ENCODE measurements at places on chromosomes 2 and 18.

- no peak for DNase-seq
These were observed 375.3 kb downstream of the PIK3C3 start for GRCh38 chr18:42330296-42330695.

GRCh38 chr2:219603771-219604170, 6.1 kb downstream of the STK11IP start:
- no peak for DNase-seq

DNA sequence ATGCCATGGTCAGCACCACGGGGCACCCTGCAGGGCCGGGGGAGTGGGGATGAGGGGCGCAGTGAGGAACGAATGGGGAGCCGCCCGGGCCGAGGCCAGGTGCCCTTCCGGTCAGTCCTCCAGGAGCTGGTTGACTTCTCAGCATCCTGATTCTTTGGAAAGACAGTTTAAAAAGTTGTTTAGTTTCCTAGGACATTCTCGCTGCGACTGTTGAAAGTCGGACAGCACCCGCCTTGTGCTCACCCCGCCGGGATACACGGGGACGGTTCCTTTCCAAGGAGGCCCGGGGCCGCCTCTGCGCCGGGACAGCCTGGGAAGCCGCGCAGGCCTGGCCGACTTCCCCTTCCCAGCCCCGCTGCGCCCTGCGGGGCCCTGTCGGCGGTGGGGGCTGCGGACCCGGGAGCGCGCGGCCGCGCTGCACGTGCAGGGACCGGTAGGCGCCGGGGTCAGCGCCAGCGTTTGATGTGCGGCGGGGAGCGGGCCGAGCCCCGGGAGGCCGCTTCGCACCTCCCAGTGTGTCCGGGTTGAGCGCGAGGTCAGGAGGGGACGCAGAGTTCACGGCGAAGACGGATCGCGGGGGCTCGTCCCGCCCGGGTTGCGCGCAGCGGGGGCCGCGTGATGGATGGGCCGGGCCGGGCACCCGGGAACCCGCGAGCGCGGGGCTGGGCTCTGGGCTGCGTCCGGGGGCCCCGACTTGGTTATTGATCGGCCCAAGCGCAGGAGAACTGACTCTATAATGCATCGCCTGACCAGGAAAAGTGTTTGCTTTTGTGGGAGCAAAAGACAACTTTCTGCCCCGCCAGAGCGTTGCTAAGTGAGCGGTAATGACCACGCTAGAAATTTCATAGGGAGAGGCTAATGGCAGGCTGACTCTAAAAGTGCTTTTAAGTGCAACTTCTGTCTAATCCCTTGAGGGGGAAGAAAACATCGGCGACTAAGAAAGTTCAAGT, 28.0 kb upstream of the SMIM21 start:
- DNase-seq: peak; percentile 32

- no peak for DNase-seq
These were observed 92.5 kb downstream of the KCTD18 start for GRCh38 chr2:200417366-200417765.

GRCh38 chr2:119111115-119111975, 47.2 kb downstream of the C1QL2 start:
- no peak for DNase-seq

DNA sequence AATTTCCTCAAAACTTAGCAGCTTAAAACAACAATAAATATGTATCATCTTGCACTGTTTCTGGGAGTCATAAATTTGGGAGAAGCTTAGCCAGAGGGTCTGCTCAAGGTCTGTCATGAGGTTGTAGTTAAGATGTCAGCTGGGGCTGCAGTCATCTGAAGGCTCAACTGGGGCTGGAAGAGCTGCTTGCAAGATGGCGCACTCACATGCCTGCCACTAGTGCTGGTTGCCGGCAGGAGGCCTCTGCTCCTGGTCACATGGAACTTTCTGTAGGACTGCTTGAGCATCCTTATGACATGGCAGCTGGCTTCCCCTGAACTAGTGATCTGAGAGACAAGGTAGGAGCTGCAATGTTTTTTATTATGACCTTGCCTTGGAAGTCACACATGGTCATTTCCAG, 215.5 kb upstream of the HAAO start:
- DNase-seq: no peak

DNA sequence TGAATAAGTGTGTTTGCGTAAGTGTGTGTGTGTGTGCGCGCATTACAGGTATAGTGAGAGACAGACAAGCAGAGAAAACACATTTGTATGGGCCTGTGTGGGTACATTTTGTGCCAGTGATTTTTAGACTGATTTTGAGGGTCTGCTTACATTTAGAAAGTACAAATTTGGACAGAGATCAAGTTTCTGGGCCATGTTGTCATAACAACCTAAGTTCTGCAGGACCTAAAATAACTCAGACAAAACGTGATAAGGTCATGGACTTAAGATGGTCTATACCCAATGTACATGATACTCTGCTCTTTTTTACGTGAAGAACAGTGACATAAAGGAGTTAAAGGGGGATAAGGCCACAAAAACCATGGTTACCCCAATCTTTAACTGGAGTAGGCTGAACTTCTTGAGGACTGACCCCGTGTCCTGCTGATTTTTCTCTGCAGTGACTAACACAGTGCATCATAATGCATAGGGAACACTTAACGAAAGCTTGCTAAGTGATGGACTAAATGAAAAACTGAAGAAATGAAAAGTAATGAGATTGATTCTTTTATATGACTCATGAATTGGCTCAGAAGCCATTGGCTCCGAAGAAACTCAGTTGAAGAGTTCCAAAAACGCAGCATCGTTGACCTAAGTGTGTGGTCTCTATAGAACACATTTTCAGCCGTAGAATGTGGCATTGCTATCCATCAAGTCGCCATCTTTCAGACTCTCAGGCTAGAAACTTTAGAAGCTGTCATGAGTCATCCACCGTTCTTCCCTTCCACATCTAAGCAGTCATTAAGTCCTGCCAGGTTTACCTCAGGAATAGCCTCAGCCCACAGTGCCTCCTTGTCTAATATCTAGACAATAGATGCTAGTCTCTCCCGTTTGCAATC, 61.6 kb upstream of the NCOA1 start:
- DNase-seq: no peak

GRCh38 chr2:162327134-162327769, 8.8 kb upstream of the IFIH1 start:
- DNase-seq: no peak

- no peak for DNase-seq
These were observed 79.0 kb upstream of the CDH19 start for GRCh38 chr18:66682855-66683322.

DNA sequence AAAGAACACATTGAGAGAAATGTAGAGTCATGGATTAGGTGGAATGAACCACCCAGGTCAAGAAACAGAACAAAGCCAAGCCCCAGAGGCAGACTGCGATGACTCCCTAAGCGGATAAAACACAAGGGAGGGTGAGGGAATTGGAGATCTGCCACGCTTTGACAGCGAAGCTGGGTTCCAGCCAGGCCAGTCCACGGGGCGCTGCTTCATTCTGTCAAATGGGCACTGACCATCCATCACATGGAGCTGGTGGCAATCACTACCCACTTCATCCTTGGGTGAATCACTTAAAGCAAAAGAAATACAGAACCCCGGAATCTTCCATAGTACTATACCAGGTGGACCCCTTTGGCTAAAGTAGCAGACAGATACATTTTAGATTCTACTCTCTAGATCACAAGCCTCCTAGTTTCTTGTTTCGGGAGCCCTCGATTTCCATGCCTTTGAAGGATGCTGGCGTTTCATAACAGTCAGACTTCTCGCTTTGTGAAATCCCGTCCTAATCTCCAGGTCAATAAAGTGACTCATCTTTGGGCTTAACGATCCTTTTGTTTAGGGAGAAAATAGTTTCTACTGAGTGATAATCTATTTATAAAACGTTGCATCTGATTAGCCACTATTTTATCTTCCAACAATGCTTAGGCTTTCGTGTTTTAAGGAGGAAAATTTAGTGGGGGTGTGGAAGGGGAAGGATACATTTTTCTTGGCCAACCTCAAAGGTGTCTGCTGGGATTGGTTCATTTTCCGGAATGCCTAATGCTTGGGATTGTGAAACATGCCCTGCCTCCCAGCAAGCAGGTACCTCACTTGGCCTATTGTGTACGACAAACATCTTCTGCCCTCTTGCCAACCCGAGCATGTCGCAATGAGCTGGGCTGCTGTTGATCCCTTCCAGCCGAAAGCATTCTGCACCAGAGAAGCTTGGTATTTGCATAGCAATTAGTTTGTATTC, 44.1 kb upstream of the HDAC4 start:
- no peak for DNase-seq

GRCh38 chr2:9027884-9028283, 24.4 kb upstream of the MBOAT2 start:
- DNase-seq: no peak

DNA sequence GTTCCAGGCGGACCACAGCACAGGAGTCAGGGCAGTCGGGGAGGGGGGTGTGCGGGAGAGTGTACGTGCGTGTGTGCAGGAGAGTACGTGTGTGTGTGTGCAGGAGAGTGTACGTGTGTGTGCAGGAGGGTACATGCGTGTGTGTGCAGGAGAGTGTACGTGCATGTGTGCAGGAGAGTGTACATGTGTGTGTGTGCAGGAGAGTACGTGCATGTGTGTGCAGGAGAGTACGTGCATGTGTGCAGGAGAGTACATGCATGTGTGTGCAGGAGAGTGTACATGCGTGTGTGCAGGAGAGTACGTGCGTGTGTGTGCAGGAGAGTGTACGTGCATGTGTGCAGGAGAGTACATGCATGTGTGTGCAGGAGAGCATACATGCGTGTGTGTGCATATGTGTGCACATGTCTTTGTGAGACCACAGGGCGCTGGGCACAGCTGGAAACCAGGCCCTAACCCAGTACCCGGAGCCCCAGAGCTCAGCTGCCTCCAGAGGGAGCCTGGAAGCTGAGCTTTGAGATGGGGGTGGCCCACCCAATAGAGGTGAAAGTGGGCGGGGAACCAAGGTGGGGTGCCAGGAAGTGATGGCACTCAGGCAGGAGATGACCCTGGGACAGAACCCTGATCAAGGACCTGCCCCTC, 13.9 kb upstream of the KLHL30 start:
- no peak for DNase-seq

- no peak for DNase-seq
These were observed 148.6 kb upstream of the KCNJ3 start for GRCh38 chr2:154549869-154550268.

- no peak for DNase-seq
These were observed 230.1 kb downstream of the GPD2 start for GRCh38 chr2:156666130-156666785.

GRCh38 chr2:238797537-238797936, 50.3 kb upstream of the TWIST2 start:
- no peak for DNase-seq

DNA sequence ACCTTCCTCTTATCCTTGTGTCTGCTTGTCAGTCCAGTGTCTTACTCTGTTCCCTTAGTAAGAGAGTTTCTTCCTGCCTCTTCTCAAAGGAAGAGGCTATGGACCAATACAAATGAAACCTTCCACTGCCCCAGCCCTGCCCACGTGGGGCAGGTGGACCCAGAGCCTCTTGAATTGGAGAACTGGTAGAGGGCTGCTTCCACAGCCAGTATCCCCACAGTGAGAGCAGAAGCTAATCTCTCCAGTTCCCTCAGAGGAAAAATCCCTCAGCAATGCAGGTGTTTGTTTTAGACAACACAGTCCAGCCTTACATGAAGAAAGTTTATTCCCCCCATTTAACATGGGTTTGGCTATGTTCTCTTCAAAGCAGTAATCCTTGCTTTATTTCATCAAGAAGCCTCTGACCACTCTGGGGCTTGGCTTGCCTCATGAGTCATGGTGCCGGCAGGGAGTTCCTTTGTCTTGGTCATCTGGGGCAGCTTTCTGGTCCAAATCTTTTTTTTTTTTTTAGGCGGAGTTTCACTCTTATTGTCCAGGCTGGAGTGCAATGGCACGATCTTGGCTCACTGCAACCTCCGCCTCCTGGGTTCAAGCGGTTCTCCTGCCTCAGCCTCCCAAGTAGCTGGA, 6.5 kb upstream of the CYBRD1 start:
- DNase-seq: peak; percentile 52

- DNase-seq: no peak
These were observed 128.0 kb upstream of the HNRNPA3 start for GRCh38 chr2:177084607-177085006.

- DNase-seq: no peak
These were observed 48.0 kb downstream of the TRABD2A start for GRCh38 chr2:84832772-84833461.

GRCh38 chr18:10100941-10101701, 187.3 kb downstream of the VAPA start:
- no peak for DNase-seq
